ENCODE measurements at places on chromosomes 4 and X. TPM values are rescaled to one million over a fixed set of nuclear protein-coding genes. Genes with fewer than 3 reads are reported as not detected.

Gene CLCN5
- total RNA-seq, result 9.2 TPM

Gene TCEAL2
- not detected for total RNA-seq

Gene EXOSC9
- total RNA-seq, result 32.0 TPM

Gene ZC4H2
- total RNA-seq, result 8.2 TPM

Gene USP26
- total RNA-seq, result not detected

Gene IGSF1
- total RNA-seq, result 1.7 TPM

Gene BRS3
- not detected for total RNA-seq

Gene VCX3B
- not detected for total RNA-seq

Gene KDM6A
- 27.0 TPM for total RNA-seq

Gene CTAG1A
- not detected for total RNA-seq

Gene RPL34
- 1,197 TPM for total RNA-seq

Gene ZAR1
- not detected for total RNA-seq

Gene ZFYVE28
- 11.3 TPM for total RNA-seq

Gene STARD8
- 12.7 TPM for total RNA-seq

Gene IQSEC2
- total RNA-seq, result 16.6 TPM

Gene MAGEA10
- total RNA-seq, result not detected

Gene DDIT4L
- 6.9 TPM for total RNA-seq

Gene ZNF185
- 9.4 TPM for total RNA-seq

Gene TCP11X1
- not detected for total RNA-seq

Gene COL25A1
- 1.7 TPM for total RNA-seq

Gene NONO
- total RNA-seq, result 309 TPM

Gene LRAT
- total RNA-seq, result 0.34 TPM

Gene SSX3
- total RNA-seq, result not detected

Gene PPBP
- not detected for total RNA-seq

Gene KDR
- 496 TPM for total RNA-seq

Gene FRG2
- total RNA-seq, result not detected

Gene JAKMIP1
- not detected for total RNA-seq

Gene CXCL1
- total RNA-seq, result 404 TPM

Gene NUP62CL
- total RNA-seq, result not detected

Gene ARSJ
- total RNA-seq, result 66.1 TPM

Gene PAGE2
- total RNA-seq, result not detected

Gene IRAK1
- total RNA-seq, result 106 TPM
